ENCODE measurements at places on chromosomes 7 and 10.
A peak's percentile ranks its signal among the peaks of the same experiment; 100 is the strongest.

DNA sequence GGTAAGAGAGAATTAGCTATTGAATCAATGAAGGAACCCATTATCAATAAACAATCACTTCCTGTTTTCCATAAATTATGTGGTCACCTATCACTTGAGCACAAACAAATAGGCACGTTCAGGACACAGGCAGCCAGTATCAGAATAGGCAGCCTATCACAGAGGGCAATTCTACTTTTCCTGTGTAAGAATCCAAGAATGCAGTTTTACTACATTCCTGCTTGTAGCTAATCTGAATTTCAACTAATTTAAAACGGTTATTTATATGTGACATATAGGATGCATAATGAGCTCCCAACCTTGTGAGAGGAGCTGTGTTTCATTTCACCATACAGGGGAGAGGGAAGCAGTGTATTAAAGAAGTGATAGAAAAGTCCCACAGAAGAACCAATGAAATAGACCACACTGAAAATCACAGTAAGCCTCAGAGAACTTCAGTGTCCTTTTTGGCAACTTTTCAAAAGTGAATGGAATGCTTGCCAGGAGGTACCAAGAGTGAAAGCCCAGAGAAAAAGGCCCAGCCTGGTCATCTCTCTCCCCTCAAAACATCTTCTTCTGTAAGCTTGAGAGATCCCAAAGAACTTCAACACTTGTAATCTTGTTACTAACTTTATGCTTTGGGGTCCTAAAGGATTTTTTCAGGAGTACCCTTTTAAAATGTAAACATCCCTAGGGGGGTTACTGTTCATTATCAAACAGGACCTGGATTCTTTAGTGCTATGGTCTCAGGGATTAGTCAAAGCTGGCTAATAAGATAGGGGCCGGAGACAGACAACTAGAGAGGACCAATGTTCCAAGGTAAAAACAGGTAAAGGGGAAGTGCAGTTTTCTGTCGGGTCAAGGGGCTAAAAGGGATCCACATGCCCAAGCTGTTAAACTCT is 1.3 kb downstream of the IMMP2L start:
- DNase-seq: no peak

- no peak for DNase-seq
These were observed 58.1 kb downstream of the PRTFDC1 start for GRCh38 chr10:24894309-24894708.

GRCh38 chr10:58853668-58854067 is 322.8 kb upstream of the PHYHIPL start:
- no peak for DNase-seq

DNA sequence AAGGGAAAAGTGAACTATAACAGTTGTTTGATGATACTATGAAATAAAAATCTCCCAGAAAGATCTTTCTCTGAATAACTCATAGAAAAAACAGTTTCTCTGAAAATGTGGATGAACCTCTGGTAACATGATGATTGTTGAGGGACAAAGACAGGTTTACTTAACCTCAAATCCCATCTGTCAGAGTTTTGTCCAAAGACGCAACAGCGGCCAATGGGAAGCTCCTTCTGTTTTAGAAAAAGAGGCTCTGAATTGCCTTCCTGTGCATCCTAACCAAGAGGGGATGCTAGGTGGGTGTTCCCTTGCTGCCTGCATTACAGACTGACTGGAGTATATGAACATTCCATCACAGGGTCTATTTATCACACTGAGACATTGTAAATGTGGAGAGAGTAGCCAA is 8.9 kb upstream of the HYCC1 start:
- no peak for DNase-seq

GRCh38 chr7:30445770-30446169 is 32.8 kb downstream of the NOD1 start:
- DNase-seq: peak; percentile 82

DNA sequence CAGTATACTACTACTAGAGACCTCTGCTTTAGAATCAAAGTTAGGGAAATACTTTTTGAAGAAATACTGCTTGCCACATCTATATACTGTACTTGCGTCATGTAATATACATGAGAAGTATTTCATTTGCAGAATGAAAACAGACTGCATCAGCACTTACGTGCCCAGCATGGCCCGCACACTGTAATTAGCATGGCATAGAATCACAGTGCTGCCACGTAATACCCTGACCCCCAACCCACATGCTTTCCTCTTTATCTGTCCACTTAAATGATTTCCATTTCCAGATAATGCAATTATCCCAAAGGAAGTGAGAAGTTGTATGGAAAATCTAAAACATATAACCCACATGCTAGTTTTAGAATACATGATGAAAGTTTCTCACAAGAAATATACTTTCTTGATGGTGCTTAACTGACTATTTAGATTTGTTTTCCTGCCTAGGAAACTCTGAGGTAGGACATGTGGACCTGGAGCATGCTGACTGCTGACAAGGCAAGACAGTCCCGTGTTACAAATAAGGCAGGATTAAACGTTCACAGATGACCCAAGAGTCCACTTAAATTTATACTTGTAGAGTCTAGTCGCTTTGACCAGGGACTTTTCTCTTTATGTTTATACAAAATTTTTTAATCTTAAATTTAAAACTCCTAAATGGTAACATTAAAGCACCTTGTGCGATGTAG is 12.6 kb downstream of the USP6NL start:
- DNase-seq: no peak
